Keratinocyte (primary cell): ENCODE measurements at places on chromosomes 6 and 20.
A peak's percentile ranks its signal among the peaks of the same experiment; 100 is the strongest.

DNA sequence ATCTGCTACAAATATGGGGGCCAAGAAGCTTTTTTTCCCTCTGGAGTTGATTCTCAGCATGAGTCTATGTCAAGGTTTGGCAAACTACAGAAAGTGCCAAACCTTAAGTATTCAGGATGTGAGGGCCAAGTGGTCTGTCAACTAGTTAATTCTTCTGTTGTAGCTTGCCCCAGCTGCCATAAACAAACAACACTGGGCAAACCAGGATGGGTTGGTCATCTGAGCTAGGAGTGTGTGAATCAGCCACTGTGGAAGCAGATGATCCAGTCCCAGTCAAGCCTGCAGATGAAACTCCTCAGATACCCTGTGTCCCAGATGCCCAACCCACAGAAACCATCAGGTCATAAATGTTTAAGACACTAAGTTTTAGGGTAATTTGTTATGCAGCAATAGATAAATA lies 103.0 kb upstream of the MOCS1 start:
- no peak for DNase-seq

DNA sequence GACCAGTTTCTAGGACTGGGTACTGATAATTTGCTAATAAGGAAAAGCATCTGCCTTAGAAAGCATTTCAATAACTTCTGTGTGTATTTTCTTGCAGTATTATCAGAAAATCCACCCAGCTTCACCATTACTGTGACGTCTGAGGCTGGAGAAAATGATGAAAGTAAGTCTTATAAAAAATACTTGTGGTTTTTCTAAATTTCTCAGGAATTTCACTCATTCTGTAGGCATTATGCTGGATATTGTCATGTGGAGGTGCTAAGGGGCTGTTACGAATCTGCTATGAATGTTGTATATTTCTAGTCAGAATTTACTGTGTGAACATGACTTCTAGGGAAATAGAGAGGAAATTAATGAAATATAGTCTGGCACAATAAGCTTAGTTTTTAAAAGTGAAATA lies 8.9 kb downstream of the RWDD1 start:
- no peak for DNase-seq

DNA sequence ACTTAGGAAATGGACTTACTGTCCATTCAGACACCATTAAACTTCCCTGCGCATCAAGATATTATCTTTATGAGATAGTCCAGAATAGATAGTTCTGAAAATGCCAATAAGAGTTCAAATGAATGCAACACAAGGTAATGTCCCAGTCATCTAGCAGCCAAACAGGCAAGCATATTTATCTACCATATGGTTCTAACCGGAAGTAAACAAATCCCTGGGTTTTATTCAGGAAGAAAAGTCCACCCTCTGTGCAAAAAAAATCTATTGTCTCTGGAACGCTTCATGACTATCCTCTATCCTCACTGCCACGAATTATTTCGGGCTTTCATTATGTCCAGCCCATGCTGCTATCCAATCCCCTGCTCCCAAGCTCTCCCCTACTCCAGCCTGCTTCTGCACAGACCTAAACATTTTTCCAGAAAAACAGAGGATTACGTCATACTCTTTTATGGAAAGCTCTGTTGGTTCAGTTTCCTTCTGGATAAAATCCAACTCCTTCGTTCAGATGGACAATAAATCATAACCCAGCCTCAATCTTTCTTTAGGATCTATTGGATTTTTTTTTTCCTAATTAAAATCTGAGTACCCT lies 11.4 kb downstream of the PPIL6 start:
- DNase-seq = no peak

DNA sequence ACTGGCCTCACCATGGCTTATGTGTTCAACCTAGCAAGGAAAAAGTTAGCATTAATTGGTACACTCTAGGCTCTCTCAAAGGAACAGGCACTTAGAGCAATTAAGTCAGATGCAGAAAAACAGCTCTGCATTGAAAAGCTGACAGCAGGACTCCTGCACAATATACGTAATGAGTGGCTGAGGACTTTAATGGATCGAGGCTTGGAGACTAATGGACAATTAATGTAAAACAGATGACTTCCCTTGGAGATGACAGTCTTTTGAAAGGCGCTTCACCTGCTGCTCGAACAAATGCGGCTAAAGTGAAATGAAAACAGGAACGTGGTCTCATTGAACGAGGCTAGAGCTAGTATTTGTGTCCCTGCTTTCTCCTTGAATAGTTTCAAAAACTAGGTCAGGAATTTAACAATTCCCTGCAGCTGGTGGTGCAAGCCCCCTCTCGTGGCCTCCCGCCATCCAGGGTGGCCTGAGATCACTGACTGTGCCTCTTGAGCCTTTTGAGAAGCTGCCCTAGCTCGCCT lies 137.1 kb downstream of the ELOVL4 start:
- no peak for DNase-seq

DNA sequence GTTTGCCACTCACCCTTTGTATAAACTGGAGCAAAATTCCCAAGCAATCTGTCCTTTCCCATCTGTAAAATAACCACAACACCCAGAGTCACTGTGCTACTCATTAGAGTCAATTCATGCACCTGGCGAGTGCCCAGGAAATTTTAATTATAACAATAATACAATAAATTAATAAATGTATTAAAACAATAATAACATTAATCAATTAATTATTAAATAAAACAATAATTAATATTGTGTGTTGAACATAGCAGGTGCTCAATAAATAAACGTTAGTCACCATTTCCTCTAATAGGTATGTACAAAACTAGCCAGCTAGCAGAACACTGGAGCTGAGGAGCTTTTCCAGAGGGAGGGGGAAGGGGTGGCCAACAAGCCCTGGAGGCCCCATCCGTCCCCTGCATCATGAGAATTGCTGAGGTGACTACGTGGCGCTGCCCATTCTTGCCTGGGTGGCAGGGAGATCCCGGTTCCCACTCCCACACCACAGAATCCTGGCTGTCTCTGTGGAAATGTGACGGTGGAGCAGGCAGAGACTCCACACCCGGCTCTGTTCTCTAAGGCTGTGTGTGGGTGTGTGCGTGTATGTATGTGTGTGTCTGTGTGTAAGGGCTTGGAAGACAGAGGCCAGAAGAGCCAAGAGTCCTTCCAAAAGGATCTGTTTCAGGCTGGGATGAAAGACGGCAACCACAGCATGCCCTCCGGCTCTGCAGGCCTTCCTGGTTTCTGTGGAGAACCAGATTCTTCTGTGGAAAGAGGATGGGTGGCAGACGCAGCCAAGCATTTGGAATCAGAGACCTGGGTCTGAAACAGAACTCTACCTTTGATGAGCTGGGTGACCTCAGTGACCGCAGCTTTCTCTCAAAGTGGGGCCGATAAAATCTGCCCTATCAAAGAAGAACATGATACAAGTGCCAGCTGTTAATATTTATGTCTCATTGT lies 18.8 kb upstream of the EZR start:
- no peak for DNase-seq

- DNase-seq = no peak
Observed at GRCh38 chr20:23623666-23624323, 14.0 kb downstream of the CST3 start.

DNA sequence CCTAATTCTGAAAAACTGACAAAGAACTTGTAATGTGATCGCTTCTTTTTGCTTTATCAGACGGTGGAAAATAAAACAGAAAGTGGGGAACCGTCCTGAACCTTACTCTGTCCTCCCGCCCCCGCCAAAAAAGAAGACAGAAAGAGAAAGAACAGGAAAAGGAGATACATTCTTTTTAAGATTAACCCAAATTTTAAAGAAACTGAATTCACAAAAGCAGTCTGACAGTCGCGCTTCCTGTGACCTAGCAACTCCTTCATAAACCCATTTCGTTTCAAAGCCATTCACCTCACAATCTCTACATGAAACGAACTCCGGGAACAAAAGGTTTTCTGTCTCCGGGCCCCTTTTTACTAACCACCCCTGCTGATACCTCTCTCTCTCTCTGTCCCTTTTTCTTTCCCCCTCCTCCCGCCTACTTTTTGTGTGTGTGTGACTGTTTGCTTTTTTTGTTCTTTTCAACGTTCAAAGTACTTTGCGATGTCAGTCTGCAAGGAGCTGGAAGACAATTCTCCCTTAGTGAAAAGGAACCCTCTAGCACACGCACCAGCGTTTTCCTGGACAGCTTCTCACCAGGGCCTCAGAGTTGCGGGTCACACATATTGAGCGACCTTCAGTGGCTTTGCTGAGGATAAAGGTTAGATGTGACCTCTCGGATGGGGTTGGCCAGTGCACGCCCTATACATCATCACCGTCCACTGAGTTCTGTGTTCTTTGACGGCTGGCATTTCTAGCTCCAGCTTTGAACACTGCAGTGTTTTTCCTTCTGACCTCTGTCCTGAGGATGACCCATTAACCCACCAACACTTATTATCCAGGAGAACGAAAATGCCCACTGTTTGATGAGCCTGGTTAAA lies 530 bp upstream of the NEDD9 start:
- no peak for DNase-seq

GRCh38 chr6:124573953-124574352 lies 388.3 kb upstream of the RNF217 start:
- DNase-seq = no peak

- peak; percentile 0 for DNase-seq
Observed at GRCh38 chr6:98769546-98769945, 64.8 kb upstream of the POU3F2 start.

DNA sequence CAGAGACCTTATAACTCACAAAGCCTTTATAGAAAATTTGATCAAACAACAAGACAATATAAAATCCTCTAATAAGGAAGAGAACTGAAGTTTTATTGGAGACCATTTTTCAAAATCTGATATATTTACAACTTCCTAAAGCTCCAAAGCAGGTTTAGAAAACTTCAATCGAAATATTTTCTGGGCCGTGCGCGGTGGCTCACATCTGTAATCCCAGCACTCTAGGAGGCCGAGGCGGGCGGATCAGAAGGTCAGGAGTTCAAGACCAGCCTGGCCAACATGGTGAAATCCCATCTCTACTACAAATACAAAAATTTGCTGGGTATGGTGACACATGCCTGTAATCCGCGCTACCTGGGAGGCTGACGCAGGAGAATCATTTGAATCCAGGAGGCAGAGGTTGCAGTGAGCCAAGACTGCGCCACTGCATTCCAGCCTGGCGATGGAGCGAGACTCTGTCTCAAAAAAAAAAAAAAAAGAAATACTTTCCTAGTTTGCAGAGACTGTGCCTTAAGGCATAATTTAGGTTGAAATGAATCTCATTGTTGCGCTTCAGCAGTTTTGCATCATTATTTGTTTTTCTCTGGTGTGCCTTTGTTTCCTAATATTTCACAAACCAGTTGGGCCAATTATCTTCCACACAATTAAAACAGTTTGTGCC lies 60.6 kb upstream of the ASIP start:
- no peak for DNase-seq

- DNase-seq = no peak
Observed at GRCh38 chr6:113190170-113190569, 667.0 kb upstream of the MARCKS start.

DNA sequence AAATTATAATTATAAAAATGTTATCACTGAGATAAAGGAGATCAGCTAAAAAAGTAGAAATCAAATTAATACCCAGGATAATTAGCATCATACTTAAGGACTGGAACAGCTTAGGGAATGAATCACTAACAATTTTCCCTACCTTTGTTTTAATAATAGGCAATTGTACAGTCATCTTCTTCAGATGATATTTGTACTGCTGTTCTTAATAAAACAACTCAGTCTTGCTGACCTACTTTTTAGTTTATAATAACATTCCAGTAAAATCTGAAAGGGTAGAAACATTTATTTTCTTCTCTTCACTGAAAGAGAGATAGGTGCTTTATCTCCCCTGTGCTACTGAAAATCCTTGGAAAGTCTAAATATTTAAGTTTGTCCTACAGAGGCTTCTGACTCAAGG lies 271.2 kb upstream of the THEMIS start:
- DNase-seq = no peak

DNA sequence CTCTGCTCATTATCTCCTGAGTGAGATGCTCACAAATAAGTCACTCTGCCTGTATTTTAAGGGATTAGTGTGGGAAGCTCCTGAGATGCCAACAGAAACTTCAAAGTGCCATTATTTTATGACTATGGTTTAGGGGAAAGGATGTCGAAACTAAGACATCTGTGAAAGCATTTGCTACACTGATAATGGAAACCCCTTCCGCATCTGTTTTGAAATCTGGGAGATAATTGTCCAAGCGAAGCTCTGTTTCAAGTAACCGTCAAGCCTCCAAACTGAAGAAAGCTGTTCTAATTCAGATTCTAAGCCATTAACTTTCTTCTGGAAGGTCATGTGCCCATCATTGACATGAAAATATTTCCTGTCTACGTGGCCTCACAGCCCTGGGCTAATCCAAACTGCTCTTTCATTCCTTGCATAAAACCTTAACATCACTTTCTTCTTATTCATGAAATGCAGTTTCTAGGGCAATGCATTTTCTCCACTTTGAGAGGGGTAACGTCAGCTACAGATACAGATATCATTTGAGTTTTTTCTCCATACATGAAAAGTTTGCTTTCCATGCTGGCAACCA lies 932.0 kb downstream of the C6orf118 start:
- DNase-seq = no peak

GRCh38 chr20:50107796-50108331 lies 5.1 kb downstream of the UBE2V1 start:
- DNase-seq = no peak

DNA sequence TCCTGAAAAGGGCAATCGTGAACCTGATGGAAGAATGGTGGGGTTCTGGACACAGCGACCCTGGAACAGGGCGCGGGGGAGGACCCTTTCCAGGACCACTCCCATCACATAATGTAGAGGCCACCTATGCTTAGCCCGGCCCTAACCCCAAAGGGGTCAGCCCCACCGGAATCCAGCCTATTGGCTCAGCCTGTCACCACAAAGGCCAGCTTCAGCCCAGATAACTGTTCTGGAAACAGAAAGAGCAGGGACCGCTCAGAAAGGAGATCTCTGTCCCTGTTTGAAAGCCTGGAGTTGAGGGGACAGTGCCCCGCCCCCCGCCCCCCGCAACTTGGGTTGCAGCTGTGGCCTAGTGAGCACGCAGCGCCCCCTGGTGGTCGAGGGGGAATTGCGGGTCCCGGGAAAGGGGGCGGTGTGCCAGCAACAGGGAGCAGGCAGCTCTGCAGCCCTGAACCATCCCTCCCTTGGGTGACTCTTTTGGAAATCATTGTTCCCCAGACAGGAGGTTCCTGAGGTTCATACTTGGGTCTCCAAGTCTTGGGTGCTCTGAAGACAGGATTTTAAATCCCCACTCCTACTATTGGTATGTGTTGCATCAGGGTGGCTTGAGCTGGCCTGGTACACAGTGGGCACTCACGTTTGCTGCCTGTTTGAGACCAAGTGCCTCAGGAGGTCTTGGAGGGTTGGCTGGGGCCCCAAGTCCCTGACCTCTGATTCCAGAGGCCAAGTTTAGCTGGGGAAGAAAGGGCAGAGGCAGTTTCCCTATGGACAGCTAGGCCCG lies 1.5 kb downstream of the SIGLEC1 start:
- DNase-seq = no peak

- no peak for DNase-seq
Observed at GRCh38 chr6:163253556-163254213, 160.8 kb upstream of the QKI start.
